Lower lobe of right lung (tissue), 2 donors: ENCODE measurements at places on chromosomes 2 and 18.

DNA sequence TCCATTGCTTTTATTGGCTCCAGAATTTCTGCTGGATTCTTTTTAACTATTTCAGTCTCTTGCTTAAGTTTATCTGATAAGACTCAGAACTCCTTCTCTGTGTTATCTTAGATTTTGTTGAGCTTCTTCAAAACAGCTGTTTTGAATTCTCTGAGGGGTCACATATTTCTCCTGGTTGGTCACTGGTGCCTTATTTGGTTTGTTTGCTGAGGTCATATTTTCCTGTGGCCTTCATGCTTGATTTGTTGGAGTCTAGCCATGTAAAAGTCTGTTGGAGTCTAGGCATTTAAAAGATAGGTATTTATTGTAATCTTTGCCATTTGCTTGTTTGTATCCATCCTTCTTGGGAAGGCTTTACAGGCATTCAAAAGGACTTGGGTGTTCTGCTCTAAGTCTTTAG lies 398.7 kb downstream of the DSEL start:
- no peak for DNase-seq

- DNase-seq, result no peak
Measured at GRCh38 chr2:96501471-96501874, 3.7 kb downstream of the NEURL3 start.

DNA sequence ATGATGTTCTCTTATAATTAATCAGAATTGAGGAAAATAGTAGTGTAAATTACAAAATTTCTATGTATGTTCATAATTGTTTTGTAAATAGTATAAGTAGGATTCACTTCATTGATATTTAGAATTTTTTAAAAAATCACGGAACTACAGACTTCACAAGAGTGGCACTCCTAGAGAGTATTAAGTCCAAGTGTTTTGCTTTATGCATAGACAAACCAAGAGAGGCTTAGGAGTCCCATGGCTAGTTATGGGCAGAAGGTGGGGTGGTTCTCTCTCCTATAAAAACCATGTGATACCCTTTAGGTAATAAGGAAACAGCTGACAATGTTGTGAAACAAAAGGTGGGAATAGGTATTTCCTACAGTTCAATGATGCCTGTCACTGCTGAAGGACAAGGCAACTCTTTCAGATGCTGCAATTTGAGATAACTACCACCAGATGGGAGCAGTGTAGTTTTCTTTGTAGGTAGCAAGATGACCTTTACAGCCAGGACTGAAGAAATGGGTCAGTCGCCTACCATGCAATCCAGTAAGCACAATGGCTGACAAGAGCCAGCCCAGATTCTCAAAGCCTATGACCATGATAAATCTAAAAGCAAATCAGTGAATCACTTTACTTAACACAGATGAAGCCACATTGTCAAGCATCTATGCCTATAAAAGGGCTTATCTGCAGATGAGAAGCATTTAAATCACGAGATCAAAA lies 83.9 kb downstream of the AAK1 start:
- DNase-seq, result no peak

GRCh38 chr18:44693030-44693784 lies 12.5 kb downstream of the SETBP1 start:
- no peak for DNase-seq

- no peak for DNase-seq
Measured at GRCh38 chr18:52409727-52410126, 69.7 kb downstream of the DCC start.

DNA sequence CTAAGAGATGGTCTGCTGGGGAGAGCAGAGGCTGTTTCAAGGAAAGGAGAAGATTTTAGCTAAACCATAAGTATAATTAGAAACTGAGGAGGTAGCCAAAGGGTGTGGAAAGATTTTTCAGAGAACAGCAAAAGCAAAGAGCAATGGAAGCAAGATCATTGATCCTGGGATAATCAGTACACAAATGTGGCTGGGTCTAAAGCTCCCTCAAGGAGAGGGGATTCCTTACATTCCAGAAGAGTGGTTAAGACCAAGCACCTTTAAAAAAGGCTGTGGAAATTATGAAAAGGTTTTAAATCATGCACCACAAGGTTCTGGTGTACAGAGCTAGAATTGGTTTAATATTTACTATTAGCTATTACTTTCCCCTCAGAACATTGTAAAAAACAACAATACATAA lies 246.0 kb upstream of the UBE2E3 start:
- no peak for DNase-seq

DNA sequence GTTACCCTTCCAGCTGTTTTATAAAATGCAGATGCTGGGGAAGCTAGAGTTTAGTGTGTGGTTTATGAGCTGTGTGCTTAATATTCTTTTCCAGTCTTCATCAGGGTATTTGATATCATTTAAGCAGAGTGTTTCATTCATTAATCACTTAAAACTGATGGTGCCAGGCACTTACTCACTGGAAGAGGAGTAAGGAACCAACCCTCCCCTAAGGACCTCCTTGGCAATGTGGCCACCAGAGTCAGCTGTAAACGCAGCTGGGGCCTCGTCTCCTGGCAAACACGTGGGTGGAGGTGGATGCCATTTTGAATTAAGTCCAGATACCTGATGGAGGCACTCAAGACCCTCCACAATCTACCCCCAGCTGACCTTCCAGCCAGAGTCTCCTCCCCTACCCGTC lies 331.6 kb downstream of the CLIP4 start:
- no peak for DNase-seq

- DNase-seq, result no peak
Measured at GRCh38 chr2:30626397-30626796, 179.4 kb downstream of the LCLAT1 start.

- no peak for DNase-seq
Measured at GRCh38 chr2:73043276-73043675, 28.2 kb downstream of the SFXN5 start.

- no peak for DNase-seq
Measured at GRCh38 chr2:134623046-134623445, 95.8 kb downstream of the TMEM163 start.

GRCh38 chr2:187050409-187050998 lies 201.5 kb upstream of the ZSWIM2 start:
- DNase-seq, result no peak

GRCh38 chr2:39545957-39546356 lies 108.9 kb upstream of the MAP4K3 start:
- no peak for DNase-seq

DNA sequence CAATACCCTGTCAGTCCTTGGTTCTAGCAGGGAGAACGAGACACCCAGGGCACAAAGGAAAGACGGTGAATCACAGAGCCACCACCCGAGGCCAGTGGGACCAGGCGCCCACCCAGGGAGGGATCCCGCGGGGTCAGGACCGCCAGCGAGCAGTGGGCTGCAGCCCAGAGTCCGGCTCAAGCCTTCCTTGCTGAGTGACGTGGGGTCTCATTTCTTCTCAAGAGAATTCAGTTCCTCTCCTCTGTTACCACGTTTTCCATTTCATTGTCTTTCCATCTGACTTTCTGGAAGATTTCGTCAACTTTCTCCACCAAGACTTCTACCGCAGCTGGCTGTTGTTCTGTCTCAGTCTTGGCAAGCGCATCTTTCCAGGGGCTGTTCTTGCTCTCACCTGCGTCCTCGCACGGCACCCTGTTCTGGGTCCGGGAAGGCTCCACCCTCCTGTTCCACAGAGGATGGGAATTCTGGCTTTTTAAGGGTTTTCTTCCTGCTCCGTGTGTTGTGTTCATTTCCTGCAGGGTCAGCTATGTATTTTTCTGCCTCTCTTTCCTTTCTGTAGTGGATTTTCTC lies 248.6 kb downstream of the NDUFA10 start:
- DNase-seq, result no peak

DNA sequence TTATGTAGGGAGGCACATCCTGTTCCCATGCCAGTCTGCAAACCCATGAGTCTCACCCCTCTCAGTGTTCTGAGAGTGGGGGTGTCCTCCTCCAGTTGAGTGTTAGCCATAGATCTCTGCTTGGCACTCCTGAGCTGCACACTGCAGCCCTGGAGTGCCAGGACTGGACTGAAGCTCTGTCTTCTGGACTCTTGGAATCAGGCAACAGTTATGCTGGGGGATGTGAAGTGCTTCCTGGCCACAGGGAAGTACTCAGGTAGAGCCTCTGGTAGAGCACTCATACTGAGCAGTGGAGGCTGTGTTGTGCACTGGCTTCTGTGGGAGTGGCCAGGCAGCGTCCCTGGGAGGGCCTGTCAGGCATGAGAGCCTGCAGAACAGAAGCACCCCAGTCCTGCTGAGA lies 43.0 kb downstream of the SERPINB7 start:
- DNase-seq, result no peak

- DNase-seq, result no peak
Measured at GRCh38 chr18:38450876-38451275, 885.3 kb upstream of the CELF4 start.

GRCh38 chr2:196712867-196713266 lies 73.4 kb downstream of the CCDC150 start:
- no peak for DNase-seq

DNA sequence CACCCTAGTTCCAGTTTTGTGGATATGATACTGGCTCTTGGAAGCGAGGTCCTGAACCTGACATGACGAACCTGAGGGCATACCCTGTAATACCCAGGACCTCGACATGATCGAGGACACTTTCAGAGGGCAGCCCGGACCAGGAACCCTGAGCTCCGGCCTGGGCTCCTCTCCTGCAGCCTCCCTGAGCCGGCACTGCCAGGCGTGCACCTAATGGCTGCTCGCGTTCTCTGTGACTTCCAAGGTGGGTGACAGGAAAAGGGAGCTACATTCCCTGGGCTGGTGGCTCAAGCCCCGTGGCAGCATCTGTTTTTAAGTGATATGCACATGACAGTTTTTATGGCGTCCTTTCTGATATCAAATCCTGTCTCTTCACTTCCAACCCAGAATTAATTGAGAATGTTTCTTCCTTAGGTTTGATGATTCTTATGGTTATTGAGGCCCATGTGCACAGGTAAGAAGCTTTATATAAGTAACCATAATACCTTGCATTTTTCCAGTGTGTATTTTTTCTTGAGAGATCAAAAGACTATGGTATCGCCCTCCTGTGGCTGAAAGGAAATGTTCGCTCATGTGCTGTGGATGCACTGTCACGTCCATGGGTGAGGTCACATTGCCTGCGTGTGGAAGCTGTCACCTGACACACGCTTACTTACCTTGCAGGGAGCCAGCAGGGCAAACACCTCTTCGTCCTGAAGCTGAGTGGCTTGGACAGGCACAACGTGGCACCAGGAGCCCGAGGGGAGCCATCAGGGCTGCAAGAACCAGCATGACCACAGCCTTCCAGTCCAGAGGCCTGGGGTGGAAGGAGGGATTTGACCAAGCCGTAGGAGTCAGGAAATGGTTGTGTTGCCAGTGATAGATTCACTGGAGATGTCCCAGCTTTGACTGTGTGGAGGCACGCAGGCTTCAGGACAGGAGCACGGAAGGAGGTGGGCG lies 367.4 kb upstream of the MYT1L start:
- no peak for DNase-seq

DNA sequence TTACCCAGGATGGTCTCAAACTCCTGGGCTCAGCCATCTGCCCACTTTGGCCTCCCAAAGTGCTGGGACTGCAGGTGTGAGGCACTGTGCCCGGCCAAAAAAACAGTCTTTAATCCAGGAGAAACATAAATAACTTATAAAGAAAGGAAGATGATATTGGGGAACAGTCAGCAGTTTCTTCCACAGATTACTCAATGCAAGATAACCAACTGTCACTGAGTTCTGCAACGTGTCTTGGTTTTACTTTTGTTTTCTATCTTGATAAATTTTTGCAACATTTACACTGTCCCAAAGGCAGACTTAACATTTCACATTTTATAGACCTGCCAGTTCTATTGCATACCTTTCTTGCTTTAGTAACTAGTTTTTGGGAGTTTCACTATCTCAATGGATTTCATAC lies 71.1 kb downstream of the ANKRD44 start:
- no peak for DNase-seq

- DNase-seq, result no peak
Measured at GRCh38 chr2:233824373-233824772, 30.0 kb downstream of the HJURP start.

- no peak for DNase-seq
Measured at GRCh38 chr18:44602380-44602779, 78.3 kb upstream of the SETBP1 start.

GRCh38 chr2:240686460-240686859 lies 3.8 kb upstream of the AQP12B start:
- DNase-seq, result no peak

DNA sequence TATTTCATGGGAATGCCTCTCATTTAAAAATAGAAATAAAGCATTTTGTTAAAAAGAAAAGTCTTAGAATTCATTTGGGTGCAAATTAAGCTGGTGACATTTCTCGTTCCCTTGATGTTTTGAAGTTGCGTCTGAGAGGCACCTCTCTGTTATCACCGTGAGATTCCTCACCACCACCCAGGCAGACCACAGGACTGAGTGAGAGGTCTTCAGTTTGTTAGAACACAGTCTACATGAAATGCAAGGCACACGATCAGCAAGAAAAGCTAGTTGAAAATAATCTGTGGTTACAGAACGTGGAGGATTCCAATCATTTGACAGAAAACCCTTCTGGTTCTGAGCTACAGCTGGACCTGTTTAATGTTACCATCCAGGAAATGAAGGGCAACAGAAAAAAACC lies 116.0 kb downstream of the UXS1 start:
- no peak for DNase-seq

GRCh38 chr2:79219383-79219988 lies 59.9 kb upstream of the REG3A start:
- DNase-seq, result no peak

GRCh38 chr2:70030724-70031420 lies 56.4 kb upstream of the PCBP1 start:
- DNase-seq, result no peak

DNA sequence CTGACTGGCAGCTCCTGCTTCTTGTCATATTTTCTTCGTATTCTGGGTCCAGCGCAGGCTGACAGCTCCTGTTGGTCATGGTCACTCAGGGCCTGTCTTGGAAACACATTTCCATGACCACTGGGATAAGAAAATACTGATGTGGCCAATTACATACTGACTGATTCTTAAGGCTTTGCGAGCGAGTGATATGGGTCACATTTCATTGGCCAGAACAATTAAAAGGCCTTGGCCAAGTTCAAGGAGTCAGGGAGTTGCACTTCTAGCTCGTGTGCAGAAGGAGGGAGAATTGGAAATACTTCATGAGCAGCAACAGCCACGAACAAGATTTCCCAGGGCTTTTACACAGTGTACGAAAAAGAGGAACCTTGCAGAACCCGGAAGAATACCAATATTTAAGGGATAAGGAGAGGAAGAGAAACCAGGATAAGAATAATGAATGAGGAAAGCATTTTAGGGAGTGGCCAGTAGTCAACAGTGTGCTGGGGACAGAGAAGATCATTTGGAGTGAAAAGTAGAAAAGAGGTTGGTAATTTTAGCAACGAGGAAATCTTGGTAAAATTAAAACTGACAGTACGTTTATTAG lies 149.5 kb downstream of the ATP9B start:
- no peak for DNase-seq

DNA sequence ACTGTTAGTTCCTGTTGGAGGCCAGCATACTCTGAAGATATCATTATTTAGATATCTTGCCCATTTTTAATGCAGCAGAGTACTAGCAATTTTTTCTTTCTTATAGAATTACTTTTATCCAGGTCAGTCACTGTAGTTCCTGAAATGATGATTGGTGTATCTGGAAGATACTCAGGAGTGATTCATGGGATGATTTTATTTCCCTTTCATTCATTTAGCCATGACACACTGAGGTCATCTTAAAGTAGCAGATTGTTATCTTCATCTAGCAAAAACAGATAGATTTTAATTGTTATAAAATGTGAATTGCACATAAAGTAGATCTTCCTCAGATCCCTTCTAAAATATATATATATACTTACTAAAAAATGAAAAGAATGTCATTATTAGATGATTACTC lies 109.1 kb downstream of the PIK3C3 start:
- DNase-seq, result no peak

GRCh38 chr2:134567666-134568065 lies 151.1 kb downstream of the TMEM163 start:
- no peak for DNase-seq

- no peak for DNase-seq
Measured at GRCh38 chr2:54927751-54928615, 122.3 kb downstream of the RTN4 start.
